Stimulated activated CD4-positive, alpha-beta T cell treated with anti-CD3 and anti-CD28 coated beads, Interleukin-1b, Interleukin-23, amount 100 ng/mL, for 1 hour (primary cell): ENCODE measurements at places on chromosomes 5 and 9.

DNA sequence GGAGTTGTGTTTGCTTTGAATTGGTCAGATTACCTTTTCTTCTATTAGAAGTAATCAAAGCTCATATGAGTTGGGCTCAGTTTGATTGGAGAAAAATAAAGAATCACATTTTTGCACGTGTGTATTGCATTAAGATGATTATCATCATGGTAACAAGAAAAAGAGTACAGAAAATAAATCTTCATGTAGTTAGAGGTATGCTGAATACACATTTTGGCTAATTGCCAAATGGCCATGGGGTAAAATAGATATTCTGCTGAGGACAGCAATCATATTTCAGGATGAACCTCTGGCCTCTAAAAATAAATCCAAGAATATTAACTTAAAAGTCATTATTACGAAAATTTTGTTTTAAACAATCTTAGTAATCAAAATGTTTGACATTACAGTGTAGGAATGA is 38.9 kb upstream of the GNAQ start:
- DNase-seq, result no peak

DNA sequence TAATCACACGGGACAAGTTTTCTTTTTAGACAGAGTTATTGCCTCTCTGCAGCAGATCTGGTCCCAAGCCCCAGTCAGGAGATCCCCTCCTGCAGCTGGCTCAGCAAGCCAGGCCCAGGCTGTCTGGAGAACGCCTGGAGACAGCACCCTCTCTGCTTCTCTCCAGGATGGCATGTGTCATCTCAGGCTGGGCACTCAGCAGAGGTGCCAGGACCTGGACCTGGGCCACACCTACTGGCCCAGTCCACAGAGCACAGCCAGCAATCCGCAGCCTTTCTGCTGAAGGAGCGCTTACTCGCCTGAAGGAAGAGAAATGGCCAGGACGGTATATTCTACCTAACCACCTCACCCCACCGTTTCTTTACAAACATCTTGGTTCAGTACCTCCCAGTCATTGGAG is 4.7 kb upstream of the TBC1D9B start:
- no peak for DNase-seq

DNA sequence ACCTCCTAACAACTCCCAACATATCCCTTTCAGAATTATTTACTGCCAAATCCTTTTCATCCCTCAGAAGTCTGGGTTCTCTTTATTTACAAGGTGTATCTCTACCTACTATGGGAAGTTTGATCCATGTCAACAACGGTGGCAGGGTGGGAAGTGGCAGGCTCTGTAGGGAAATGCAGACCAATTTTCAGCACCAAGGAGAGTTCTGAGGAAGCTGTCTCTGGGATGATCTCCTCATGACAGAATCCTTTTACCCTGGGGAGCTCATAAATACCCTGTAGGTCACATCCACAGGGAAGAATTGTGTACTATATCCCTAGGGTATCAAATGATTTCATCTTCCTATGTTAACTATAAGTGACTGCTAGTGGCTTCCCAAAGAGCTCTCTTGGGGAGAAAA is 107.8 kb upstream of the NEK6 start:
- no peak for DNase-seq

GRCh38 chr5:44388321-44389089 is 715 bp downstream of the FGF10 start:
- DNase-seq, result no peak

- no peak for DNase-seq
Measured at GRCh38 chr9:25412646-25413045, 265.6 kb downstream of the TUSC1 start.

DNA sequence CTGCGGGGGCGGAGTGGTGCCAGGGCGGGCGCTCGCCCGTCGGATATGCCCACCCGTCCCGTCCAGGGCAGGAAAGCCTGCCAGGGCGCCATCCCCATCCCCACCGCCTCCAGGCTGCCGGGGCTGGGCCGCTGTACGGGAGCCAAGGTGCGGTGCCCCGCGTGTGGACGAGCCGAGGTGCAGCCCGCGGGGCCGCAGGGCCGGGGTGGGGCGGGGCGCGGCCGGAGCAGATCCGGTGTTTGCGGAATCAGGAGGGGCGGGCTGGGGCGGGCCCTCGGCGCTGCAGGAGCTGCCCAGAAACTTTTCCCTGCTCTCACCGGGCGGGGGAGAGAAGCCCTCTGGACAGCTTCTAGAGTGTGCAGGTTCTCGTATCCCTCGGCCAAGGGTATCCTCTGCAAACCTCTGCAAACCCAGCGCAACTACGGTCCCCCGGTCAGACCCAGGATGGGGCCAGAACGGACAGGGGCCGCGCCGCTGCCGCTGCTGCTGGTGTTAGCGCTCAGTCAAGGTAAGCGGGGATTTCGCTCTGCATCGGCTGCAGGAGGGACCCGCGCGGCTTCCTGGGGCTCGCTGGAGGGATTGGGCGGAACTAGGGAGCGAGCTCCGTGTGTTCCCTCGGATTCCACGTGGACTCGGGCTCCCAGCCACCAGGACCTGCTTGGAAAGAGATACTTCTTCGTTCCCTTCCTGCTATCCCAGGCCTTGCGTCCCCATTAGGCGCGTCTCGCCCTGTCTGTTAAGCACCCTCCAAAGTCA is at the start of gene ITGA2:
Gene ITGA2 (plus strand): TSS at position 328 of the 756 bp plus-strand sequence. CDS start 117 bp downstream, at position 445.
- no peak for DNase-seq

DNA sequence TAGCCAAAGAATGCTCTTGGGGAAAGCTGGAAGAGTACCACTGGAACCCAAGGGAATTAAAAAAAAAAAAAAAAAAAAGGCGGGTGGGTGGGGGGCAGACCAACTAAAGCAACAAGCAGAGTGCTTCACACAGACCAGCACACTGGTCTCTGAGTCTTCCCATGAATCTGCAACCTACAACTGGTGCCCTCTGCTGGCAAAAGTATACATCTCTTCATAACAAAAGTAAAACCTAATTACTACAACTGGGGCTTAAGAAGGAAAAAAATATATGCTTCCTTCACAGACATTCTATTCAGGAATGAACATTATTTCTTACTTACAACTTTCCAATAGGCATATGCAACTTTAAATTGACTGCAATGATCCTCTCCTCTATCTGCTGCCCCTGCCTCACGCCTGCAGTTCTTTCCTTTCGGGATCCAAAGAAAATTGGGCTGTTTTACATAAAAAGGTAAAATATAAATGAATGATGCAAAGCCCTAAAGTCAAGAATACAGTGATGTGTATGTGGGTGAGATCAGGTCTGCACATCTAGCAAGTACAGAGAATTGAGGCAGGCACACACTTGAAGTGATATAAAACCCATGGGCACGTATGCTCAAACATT is 7.2 kb upstream of the KLHL3 start:
- DNase-seq, result no peak

- DNase-seq, result no peak
Measured at GRCh38 chr5:159051421-159052282, 48.1 kb downstream of the EBF1 start.

DNA sequence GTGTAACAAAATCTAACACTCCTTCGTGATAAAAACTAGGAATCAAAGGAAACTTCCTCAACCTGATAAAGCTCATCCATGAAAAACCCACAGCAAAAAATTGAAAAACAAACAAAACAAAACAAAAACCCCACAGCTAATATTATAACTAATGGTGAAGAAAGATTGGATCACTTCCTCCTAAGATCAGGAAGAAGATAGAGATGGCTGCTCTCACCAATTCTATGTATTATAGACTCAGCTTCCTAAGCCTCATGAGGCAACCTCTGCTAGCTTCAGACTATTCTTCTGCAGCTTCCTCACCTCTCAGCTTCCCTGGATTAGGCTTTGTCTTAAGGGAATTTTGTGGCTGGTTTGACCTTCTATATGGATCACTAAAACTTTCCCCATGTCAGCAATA is 40.1 kb downstream of the PHAX start:
- DNase-seq, result no peak
